SK-N-DZ (cell line): ENCODE measurements at places on chromosomes 12 and 14.
A peak's percentile ranks its signal among the peaks of the same experiment; 100 is the strongest.

DNA sequence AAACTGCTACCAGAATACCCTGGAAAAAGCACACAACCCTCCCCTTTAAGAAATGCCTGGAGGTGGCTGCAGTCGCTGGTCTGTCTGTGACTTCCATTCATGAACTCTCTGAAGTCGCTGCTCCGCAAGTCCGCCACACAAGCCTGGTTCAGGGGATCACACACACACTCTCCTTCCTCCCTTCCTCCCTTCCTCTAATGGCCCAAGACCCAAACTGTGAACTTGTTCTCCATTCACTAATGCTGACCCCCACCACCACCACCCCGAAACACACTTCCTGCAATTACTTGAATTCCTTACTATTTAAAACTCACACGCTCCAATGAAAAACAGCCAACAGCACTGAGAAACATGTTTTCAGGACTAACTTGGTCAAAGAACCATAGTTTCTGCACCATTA lies 1.0 kb upstream of the LMO3 start:
- DNase-seq: peak; percentile 42

DNA sequence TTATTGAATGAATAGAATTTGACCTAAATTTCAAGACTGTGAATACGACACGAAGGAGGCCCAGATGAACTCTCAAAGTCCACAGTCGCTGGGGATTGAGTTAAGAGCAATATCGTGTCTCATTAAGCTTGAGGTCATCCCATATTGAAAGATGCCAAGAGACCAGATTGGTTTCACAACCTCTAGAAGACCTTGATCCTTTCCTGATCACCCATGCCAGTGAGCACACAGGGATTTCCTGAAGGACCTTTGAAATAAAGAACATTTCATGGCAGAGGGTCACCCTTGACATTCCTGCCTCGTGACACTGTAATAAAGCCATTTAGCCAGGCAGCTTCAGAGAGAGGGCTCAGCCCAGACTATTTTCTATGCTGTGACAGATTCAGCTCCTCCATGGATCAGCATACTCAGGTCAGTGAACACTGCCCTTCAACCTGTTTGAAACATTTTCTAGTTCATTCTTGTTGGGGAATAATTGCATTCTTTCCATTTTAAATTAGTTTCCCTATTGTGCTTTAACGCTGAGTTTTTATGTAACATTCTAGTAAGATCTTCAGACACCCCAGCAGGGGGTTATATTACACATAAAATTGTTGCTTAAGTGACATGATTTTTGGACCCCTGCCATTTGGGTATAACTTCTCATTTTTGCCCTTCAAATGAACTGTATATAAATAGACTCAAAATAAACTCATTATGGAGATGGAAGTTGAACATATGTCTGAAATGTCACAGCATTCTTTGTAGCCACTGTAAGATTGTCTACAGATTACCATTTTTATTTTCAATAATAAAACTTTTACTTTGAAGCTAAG lies 213.2 kb downstream of the C12orf50 start:
- DNase-seq: no peak

GRCh38 chr12:20006871-20007730 lies 361.2 kb upstream of the PDE3A start:
- DNase-seq: no peak

DNA sequence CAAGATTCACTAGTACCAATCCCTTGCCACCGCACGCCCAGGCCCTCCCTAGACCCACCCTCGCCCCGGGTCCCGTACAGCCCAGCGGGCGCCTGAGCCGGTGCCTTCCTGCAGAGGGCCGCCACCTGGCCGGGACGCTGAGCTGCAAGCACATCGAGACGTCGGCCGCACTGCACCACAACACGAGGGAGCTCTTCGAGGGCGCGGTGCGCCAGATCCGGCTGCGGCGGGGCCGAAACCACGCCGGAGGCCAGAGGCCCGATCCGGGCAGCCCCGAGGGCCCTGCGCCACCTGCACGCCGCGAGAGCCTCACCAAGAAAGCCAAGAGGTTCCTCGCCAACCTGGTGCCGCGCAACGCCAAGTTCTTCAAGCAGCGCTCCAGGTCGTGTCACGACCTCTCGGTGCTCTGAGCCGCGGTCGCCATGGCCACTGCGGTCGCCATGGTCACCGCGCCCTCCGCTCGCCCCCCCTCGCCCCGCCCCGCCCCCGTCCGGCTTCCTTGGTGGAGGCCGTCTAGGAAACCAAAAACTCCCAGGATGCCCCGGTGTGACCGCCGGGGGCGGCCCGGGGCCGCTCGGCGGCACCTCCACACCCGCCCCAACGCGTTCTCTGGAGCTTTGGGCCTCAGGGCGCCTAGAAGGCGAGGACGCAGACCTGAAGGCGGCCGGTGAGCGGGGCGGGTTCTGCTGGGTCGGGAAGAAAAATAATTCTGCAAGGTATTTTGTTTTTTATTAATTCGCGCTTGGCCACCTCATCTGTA lies 3.7 kb downstream of the REM2 start:
- peak; percentile 64 for DNase-seq

- DNase-seq: no peak
Observed at GRCh38 chr14:86961106-86961716, 1031.8 kb downstream of the GALC start.

DNA sequence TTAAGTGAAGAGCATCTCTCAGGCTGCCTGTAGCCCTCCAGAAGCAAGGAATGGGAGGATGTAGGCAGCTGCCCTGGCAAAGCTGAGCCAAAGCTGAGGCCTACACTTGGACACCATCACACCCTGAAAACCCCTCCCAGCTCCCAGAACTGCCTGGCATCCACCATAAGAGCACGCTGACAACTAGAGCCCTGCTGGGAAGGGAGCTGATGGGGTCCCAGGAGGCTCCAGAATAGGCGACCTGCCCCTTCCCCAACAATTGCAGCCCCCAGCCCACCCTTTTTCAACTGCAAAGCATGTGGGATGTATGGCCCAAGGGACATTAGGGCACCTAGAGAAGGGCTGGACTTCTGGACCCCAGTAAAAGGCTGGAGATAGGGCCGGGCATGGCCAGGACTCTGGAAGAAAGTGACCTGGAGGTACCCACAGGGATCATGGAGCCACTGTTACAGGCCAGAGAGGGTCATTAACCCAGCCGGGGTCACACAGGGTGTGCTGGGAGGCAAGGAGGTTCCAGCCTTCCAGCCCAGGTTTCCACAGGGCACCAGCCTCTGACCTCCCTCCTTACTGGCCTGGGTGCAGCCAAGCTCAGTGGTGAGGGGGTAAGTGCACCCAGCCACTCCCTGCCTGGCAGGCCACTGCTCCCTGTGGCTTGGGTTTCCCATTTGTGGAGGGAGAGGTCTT lies 27.8 kb downstream of the FAM222A start:
- no peak for DNase-seq
